ENCODE measurements at places on chromosomes 16 and 17. TPM values are rescaled to one million over a fixed set of nuclear protein-coding genes. Genes with fewer than 3 reads are reported as not detected.

CAPNS2 gene
- not detected for total RNA-seq

OR4D1 gene
- not detected for total RNA-seq

PERCC1 gene
- not detected for total RNA-seq

CD79B gene
- 4.5 TPM for total RNA-seq

ZFP3 gene
- 0.94 TPM for total RNA-seq

CYBC1 gene
- total RNA-seq: 50.3 TPM

KCNH4 gene
- total RNA-seq: 0.15 TPM

TBX21 gene
- not detected for total RNA-seq

PIPOX gene
- total RNA-seq: 0.05 TPM

TMEM238L gene
- total RNA-seq: not detected

OR3A2 gene
- total RNA-seq: not detected

MPP2 gene
- 0.59 TPM for total RNA-seq

PTGES3L gene
- not detected for total RNA-seq

PLD6 gene
- total RNA-seq: 5.2 TPM

XAF1 gene
- total RNA-seq: 51.2 TPM

HIGD1B gene
- total RNA-seq: not detected

NXN gene
- 10.7 TPM for total RNA-seq

ZNF18 gene
- 4.9 TPM for total RNA-seq

KRTAP16-1 gene
- total RNA-seq: not detected

WNT9B gene
- total RNA-seq: not detected

SLC46A1 gene
- 4.2 TPM for total RNA-seq

COX6A2 gene
- total RNA-seq: not detected

KRT31 gene
- not detected for total RNA-seq

USP43 gene
- 0.10 TPM for total RNA-seq

GLP2R gene
- total RNA-seq: not detected

Measured in mammary microvascular endothelial cell (primary cell).